ENCODE measurements at places on chromosomes 7 and 10.

DNA sequence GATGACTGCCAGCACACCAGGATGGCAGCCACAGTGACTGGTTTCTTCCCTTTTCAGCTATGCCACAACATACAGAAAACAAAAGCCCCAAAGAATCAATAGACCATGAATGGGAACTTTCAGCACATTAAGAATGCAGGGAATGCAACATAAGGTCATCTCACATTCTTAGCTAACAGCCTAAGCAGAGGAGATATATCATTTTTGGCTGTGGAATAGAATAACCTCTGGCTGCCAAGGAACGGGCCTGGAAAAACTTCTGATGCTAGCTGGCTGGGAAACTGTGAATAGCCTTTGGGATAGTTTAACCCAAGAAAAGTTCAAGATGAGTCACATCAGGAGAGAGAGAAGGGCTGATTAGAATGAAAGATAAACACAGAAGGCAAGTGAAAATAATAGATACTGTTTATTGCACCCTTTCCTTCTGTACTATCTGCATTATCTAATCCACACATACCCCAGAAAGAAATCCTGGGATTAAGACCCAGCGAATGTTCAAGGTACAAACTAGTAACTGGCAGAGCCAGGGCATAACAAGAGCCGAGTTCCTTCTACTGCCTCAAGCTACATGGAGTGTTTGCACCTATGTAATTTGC lies 169.2 kb downstream of the SEMA3A start:
- DNase-seq, result no peak

GRCh38 chr10:119353421-119353820 lies 146.1 kb downstream of the GRK5 start:
- no peak for DNase-seq

- DNase-seq, result no peak
Observed at GRCh38 chr7:103989785-103990767, 618 bp upstream of the RELN start.

GRCh38 chr7:106895246-106895864 lies 30.3 kb downstream of the PIK3CG start:
- DNase-seq, result no peak

- no peak for DNase-seq
Observed at GRCh38 chr10:97169063-97169462, 16.7 kb downstream of the SLIT1 start.

GRCh38 chr10:70920519-70920918 lies 32.2 kb upstream of the PCBD1 start:
- DNase-seq, result no peak

- no peak for DNase-seq
Observed at GRCh38 chr7:129886167-129886817, 66.5 kb downstream of the UBE2H start.
